ENCODE measurements at places on chromosomes 11 and 22.

DNA sequence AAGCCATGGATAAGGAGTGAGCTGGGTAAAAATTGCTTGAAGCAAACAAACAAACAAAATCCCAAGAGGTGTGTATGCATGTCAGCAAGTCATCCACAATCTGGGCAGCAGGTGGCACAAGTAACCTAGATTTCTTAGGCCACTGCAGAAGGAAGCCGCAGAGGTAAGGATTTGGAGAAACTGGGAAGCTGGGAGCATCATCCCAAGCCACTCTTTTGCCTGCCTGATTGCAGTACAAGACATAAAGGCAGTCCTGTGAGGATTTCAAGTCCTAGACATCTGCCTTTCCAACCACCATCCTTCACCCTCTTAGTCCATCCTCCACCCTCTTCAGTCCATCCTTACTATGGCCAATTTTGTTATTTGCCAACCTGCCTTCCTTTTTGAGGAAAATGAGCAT is 67.2 kb upstream of the BMAL1 start:
- no peak for DNase-seq

- no peak for DNase-seq
Observed at GRCh38 chr11:45166604-45166897, 20.1 kb downstream of the PRDM11 start.

GRCh38 chr11:38266691-38267090 is 1668.7 kb upstream of the RAG2 start:
- no peak for DNase-seq

DNA sequence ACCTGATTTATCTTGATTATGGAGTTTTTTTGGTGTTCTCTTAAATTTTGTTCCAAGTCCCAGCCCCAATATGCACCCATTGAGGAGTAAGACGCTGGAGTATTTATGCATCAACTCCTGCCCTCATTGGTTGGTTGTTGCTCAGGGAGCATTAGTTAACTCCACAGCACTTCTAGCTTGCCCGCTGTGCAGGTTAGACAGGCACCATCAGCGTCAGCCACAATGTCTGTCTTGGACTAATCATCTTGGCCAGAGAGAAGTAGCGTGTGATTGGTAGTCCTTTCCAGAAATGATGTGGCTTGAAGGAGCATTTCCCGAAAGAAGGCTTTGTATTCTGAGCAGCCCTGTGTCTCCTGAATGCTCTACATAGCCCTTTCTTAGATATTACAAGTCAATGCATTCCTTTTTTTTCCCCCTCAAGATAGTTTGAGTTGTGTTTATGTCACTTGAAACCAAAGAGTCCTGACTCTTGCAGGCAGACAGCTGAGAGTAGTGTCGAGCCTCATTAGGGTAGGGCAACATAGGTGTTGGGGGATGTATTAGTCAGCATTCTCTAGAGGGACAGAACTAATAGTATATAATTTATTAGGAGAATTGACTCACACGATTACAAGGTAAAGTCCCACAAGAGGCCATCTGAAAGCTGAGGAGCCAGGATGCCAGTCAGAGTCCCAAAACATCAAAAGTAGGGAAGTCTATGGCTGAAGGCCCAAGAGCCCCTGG is 94.6 kb upstream of the RCN1 start:
- DNase-seq = no peak

DNA sequence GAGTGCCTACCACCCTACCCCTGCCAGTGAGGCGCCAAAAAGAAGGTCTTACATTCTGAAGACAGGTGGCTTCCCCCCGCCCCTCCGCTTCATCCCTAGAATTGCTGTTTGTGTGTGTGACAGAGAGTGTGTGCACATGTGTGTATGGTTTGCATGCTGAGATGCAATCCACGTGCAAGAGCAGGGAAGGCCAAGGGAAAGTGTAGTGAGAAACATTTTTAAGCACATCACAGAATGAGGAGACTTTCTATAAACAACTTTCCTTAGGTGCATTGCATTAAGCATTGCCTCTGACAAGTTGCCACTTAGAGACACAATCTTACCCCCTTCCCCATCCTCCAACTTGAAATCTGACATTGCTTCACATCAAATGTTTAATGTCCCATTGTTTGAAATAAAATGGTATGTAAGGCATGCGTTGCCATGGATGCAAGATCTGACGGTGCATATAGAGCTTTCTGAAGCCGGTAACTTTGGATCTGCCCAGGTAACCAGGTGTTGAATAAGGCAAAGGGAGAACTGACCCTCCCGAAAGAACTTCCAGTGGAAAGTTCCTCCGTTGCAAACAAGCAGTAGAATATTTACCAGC is 21.4 kb downstream of the FJX1 start:
- no peak for DNase-seq

GRCh38 chr11:70511345-70511744 is 113.0 kb downstream of the CTTN start:
- DNase-seq = no peak

Measured in activated T-cell treated with anti-CD3 and anti-CD28 coated beads, Interleukin-2, amount 50 U/mL, for 72 hours (primary cell).